Heart left ventricle (tissue), 16 donors: ENCODE measurements at places on chromosomes 7 and 10. TPM values are rescaled to one million over a fixed set of nuclear protein-coding genes. Genes with fewer than 3 reads are reported as not detected.
A peak's percentile ranks its signal among the peaks of the same experiment; 100 is the strongest.

The MOGAT3 gene
- not detected for total RNA-seq

The PLXDC2 gene
- 21.9 TPM for total RNA-seq

The FFAR4 gene
- 1.7 TPM for total RNA-seq

The ACTL6B gene
- total RNA-seq = not detected

The GRID2IP gene
- total RNA-seq = not detected

DNA sequence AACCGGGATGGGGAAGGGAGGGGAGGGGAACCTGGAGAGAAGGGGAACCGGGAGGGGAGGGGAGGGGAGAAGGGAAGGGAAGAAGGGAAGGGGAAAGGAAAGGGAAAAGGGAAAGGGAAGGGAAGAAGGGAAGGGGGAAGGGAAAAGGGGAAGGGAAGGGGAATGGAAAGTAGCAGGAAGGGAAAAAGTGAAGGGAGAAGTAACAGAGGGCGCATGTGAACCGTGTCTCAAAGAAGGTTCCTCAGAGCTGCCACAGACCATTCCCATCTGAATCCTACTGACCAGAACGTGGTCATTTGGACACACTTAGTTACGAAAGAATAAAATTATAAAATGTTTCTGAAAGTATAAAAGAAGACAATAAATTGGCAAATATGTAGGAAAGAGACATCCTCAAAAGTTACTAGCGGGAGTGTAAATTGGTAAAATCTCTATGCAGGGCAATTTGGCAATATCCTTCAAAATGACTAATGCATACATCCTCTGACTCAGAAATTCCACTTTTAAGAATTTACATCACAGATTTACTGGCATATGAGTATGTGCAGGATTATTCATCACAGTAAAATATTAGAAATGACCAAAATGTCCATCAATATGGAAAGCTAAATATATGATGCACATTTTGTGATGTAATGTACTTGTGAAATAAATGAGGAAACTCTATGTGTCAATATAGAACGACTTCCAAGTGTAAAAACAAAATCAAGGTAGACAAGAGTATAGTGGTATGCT is 12.9 kb downstream of the C10orf67 start:
- no peaks in the 10 kb centered on the region for H3K4me1 ChIP-seq
- H3K36me3 ChIP-seq = no peaks in the 10 kb centered on the region
- H3K27me3 ChIP-seq = no peaks in the 10 kb centered on the region
- no peak overlapping the region for H3K27ac ChIP-seq

DNA sequence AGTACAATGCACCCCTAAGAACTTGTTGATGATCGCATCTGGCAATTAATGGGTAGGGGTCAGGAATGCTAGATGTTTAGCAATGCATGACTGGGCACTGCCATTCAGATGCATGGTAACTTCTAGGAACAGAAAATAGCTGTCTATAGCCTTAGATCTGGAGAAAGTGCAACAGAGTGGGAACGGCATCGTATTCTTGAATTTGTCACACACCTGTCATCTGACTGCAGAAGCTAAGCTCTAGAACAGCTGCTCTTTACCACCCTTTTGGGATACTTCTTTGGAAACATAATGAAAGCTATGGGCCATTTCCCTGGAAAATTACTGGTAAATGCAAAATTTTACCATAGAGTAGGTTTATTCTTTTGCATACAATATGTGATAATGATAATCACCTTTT is 118.1 kb downstream of the SLC25A13 start:
- H3K27me3 ChIP-seq = no peaks in the 10 kb centered on the region
- no peak for DNase-seq
- no peak overlapping the region for H3K27ac ChIP-seq
- peaks cover 8% of the 10 kb centered on the region for H3K36me3 ChIP-seq

DNA sequence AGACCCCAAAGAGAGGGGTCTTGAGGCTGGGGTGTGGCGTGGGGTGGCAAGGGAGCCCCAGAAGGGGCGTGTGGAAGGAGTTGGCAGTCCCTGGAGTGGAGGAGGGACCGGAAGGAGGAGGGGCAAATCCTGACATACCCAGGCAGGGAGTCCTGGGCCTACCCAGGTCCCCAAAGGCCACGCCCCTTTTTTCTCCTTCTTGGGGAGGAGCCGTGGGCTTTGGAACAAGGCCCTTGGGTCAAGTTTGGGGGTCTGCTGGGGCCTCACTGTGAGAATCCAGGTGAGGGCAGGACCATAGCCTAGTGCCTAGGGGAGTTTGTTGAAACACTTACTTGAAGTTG is 1.2 kb upstream of the SMARCD3 start:
- H3K4me1 ChIP-seq = peaks cover 86% of the 10 kb centered on the region
- peak; percentile 71 for DNase-seq
- H3K4me3 ChIP-seq = peak overlapping the region; percentile 63
- H3K27me3 ChIP-seq = no peaks in the 10 kb centered on the region
- H3K27ac ChIP-seq = peak overlapping the region; percentile 97
- no peaks in the 10 kb centered on the region for H3K36me3 ChIP-seq

- no peak for DNase-seq
- no peaks in the 10 kb centered on the region for H3K36me3 ChIP-seq
- H3K4me1 ChIP-seq = no peaks in the 10 kb centered on the region
- H3K27me3 ChIP-seq = no peaks in the 10 kb centered on the region
- no peak overlapping the region for H3K27ac ChIP-seq
These were observed 26.5 kb downstream of the GPR85 start for GRCh38 chr7:113060100-113060499.

DNA sequence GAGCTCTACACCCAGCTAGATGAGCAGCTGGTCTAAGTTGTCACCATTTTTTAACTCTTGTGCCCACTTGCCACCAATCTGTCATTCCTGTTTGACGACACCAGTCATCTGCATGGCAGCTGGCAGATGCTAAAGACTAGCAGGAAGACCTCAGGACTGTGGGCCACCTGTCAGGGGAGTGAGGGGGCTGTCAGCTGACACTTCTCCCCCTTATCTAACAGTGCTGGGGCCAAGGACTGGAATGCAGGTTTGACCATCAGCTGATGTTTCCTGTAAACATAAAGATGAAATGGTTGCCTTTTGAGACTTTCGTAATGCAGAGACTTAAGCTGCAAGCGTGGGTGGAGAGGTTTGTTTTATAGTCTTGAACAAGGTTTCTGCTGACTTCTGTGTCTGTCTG is 93.5 kb downstream of the WNT2 start:
- no peaks in the 10 kb centered on the region for H3K27me3 ChIP-seq
- no peak overlapping the region for H3K27ac ChIP-seq
- H3K4me1 ChIP-seq = no peaks in the 10 kb centered on the region

- H3K27ac ChIP-seq = peak overlapping the region; percentile 93
- no peak for DNase-seq
- H3K4me1 ChIP-seq = peaks cover 54% of the 10 kb centered on the region
- H3K4me3 ChIP-seq = peak overlapping the region; percentile 72
- H3K36me3 ChIP-seq = peaks cover 31% of the 10 kb centered on the region
These were observed 1.7 kb downstream of the PGAM1 start for GRCh38 chr10:97427571-97428179.

DNA sequence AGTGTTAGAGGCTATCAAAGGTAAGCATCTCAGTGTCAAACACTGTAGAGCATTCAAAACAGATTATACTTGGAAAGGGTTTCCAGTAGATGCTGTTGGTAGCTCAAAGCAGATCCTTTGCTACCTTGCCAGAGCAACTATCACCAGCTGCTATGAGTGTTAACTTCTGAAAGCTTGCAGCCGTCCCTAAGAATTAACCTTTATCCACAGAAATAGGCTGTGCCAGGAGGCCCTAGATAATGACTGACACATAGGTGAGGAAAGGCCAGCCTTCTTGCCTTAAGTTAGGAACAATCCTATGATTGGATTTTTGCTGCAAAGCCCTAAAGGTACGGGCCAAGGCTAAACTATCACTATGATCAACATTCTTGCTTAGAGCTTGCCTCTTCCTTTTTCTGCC is 263.2 kb downstream of the DGKB start:
- H3K4me1 ChIP-seq = no peaks in the 10 kb centered on the region
- H3K27me3 ChIP-seq = no peaks in the 10 kb centered on the region
- DNase-seq = no peak
- H3K36me3 ChIP-seq = no peaks in the 10 kb centered on the region

DNA sequence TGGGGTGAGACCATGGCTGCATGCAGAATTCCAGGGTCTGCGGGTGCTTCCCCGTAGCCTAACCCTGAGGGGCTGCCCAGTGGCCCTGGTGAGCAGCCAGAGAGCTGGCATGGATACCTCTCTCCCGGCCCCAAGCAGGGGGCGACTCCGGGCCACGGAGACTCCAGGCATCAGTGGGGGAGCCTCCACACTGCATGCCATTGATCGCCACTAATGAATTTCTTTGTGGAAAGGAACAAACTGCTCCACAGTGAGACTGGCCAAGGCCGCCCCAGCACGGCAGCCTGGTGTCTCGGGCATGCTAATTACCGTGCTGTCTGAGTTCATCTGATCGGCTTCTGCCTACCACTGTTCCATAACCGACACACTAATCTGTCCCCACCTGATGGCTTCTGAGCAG is 184.4 kb downstream of the GRID1 start:
- H3K4me1 ChIP-seq = no peaks in the 10 kb centered on the region
- DNase-seq = no peak
- H3K27me3 ChIP-seq = no peaks in the 10 kb centered on the region

DNA sequence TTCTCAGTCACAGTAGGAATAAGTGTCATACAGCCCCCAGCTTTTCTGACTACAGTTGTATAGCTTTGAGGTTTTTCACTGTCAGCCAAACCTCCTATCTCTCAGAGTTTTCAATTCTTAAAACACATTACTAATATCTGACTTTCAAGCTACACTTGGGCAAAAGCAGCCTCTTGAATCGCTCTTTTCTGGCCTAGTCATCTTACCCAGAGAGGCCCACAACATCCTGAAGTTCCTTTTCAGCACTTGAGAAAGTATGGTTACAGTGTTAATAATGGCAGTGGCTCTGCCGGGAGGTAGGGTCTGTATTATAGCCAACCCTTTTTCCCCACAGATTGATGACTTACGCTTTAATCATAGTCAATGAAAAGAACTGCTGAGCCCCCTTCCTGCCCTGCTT is 181.0 kb downstream of the LRRC4 start:
- peaks cover 7% of the 10 kb centered on the region for H3K36me3 ChIP-seq
- H3K27ac ChIP-seq = no peak overlapping the region
- no peak overlapping the region for H3K4me3 ChIP-seq

DNA sequence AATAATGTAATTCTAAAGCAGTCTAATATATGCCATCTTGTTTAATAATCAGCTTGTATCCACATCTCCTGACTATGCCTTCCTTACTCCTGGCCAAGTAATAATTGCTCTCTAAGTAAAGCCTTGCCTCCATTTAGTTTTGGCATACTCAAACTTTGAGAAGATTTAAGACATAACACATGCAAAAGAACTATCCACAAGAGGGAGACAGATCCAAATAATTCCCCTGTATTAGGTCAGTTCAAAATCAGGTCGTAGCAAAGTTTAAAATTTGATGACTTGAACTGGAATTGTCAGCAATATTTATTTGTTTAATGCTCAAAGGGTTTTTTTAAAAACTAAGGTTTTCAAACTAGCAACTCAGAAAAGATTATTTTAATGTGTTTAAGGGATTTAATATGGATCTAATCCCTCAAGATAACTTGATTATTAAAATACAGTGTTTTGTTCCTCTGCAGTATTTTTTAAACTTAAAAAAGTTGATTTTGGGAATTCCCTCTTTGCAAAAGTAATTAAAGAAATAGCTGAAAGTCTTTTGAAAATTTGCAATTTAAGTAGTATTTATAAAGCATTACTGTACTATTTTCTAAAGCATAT is 95.3 kb downstream of the HDAC9 start:
- no peak overlapping the region for H3K4me3 ChIP-seq
- no peak for DNase-seq
- H3K4me1 ChIP-seq = no peaks in the 10 kb centered on the region
- peaks cover 40% of the 10 kb centered on the region for H3K36me3 ChIP-seq
- H3K27ac ChIP-seq = no peak overlapping the region
- H3K27me3 ChIP-seq = no peaks in the 10 kb centered on the region

DNA sequence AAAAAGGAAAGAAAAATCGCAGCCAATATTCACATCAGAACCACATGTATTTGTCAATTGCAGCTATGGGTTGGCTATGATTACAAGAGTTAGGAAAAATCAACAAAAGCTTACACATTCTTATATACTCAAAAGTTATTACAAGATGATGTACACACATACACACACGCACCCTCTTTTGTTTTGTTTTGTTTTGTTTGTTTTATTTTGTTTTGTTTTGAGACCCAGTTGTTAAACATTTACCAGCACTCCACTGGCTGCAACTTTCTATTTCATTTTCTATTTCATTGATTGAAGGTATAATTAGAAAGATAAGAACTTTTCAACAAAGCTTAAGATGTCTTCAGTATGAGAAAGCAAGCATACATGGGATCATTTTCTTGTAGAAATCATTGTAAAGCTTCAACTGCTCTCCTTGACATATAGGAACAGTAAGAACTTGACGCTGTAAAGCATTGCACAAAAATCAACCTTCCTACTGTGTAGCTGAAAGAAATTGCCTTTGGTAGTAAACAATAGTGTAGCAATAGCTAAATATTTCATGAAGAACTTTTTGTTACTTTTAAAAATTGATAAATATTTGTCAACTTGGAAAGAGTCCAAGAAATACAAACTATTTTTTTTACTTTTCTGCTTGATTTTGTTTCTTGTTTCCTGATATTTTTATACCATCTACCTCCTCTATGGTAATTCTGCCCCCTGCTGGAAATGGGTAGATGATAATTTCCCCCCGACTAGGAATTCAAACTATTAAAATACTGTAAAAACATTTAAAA is 205.9 kb downstream of the MBL2 start:
- no peaks in the 10 kb centered on the region for H3K27me3 ChIP-seq
- H3K36me3 ChIP-seq = no peaks in the 10 kb centered on the region
- DNase-seq = no peak
- H3K4me1 ChIP-seq = no peaks in the 10 kb centered on the region

- peaks cover 4% of the 10 kb centered on the region for H3K4me1 ChIP-seq
- H3K4me3 ChIP-seq = no peak overlapping the region
- H3K36me3 ChIP-seq = no peaks in the 10 kb centered on the region
- no peak overlapping the region for H3K27ac ChIP-seq
These were observed 180.9 kb downstream of the REEP3 start for GRCh38 chr10:63702092-63702491.

DNA sequence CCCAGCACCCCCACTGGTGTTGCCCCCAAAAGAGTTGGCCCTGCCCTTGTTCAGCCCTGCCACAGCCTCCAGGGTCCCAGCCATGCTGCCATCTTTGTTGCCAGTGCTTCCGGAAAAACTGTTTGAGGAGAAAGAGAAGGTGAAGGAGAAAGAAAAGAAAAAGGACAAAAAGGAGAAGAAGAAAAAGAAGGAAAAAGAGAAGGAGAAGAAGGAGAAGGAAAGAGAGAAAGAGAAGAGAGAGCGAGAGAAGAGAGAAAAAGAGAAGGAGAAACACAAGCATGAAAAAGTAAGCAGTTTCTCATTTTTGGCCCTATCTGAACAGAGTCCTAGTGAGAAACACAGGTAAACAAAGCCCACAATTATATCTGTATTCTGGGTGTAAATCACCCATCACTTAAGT is 89.0 kb upstream of the GATA3 start:
- no peak overlapping the region for H3K4me3 ChIP-seq
- no peaks in the 10 kb centered on the region for H3K27me3 ChIP-seq
- no peak for DNase-seq
- H3K36me3 ChIP-seq = no peaks in the 10 kb centered on the region
- no peak overlapping the region for H3K27ac ChIP-seq

- no peak overlapping the region for H3K27ac ChIP-seq
- no peak overlapping the region for H3K4me3 ChIP-seq
- no peak for DNase-seq
- no peaks in the 10 kb centered on the region for H3K4me1 ChIP-seq
These were observed 174.5 kb downstream of the TPST1 start for GRCh38 chr7:66379542-66380160.
